ENCODE measurements at places on chromosomes 6 and 20.

- DNase-seq = no peak
Measured at GRCh38 chr6:11607383-11607782, 69.8 kb downstream of the TMEM170B start.

- DNase-seq = no peak
Measured at GRCh38 chr6:44132476-44132875, 5.1 kb downstream of the TMEM63B start.

DNA sequence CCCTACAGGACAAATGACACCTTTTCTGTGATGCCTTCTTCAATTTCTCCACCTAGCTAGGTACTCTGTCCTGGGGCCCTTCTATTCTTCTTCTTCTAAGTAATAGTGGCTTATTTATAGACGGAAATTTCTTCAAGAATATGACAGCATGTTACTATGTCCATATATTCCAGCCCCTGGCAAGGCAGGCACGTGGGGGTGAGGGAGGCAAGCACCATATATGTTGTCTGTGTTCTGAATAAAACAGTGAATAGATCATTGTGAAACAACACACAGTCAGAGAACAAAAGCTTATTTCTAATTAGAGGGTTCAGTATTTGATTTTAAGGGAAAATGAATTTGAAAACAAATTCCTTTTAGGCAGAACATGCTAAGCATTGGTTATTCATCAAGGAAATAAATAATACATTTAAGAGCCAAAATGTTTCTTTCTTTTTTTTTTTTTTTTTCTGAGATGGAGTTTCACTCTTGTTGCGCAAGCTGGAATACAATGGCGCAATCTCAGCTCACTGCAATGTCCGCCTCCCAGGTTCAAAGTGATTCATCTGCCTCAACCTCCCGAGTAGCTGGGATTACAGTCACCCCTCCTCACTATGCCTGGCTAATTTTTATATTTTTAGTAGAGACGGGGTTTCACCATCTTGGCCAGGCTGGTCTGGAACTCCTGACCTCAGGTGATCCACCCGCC is 6.2 kb downstream of the HEBP2 start:
- no peak for DNase-seq

DNA sequence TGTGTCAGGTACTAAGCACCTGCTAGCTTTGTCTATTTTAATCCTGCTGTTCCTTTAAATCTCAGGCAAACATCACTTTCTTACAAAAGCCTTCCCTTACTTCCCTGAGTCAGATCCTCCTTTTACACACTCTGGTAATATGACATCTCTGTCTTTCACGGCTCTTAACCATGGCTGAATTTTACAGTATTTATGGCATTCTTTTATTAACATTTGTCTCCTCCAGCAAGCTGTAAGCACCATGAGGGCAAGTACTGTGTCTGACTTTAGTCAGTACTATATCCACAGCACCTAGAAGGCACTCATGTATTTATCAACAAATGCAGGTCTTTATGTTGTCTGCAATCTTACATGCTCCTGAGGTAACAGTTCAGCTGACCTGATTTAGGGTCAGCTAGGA is 33.7 kb upstream of the HBS1L start:
- DNase-seq = no peak

GRCh38 chr20:64099086-64099786 is 8.1 kb downstream of the NPBWR2 start:
- DNase-seq = peak; percentile 63

DNA sequence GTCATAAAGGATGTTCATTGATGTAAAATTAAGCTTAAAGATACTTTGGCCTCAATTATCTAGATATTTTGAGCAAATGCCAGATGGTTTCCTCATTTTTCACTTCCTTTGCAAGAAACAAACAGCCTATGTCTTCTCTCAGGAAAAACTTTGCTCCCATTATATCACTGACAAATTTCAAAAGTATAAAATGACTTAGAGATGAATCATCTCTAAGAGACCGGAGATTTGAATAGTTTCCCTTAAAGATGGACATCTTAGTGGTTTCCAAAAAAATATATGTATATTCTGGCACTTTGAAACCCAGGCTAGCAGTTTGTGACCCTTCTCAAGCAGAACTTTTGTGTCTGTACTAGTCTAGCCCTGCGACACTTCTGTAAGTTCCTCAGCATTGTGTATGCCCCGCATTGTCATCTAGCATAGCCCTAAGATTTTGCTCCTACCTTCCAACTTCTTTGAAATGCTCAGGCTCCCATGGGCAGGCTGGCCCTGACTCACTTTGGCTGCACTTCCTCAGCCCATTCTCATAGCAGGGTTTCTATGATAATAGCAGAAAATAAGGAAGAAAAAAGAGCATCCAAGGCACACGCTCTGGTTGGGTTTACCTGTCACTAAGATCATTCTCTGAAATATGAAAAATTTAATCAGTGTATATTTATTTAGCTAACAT is 25.7 kb upstream of the POU3F2 start:
- DNase-seq = no peak

- DNase-seq = no peak
Measured at GRCh38 chr20:62507323-62507722, 31.5 kb upstream of the GATA5 start.

DNA sequence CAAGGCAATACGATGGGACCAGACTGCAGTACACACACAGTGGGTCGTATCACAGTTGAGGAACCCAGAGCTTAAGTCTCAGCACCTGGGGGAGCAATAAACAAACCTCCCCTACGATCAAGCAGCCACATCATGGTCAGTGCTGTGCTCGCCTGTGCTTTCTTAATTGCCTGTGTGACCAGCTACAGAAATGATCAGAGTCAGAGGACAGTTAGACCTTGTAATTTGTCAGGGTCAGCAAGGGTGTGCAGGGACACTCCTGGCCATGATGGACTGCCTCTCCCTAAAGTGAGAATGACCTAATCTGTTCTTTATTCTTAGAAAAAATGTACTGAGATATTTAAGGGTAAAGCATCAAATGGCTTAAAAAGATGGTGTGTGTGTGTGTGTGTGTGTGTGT is 78.4 kb downstream of the OPRM1 start:
- DNase-seq = no peak

GRCh38 chr20:3616250-3616649 is 46.9 kb downstream of the GFRA4 start:
- DNase-seq = no peak

- DNase-seq = no peak
Measured at GRCh38 chr6:1773700-1774099, 164.0 kb downstream of the FOXC1 start.
